ENCODE measurements at places on chromosomes 2 and 18.

DNA sequence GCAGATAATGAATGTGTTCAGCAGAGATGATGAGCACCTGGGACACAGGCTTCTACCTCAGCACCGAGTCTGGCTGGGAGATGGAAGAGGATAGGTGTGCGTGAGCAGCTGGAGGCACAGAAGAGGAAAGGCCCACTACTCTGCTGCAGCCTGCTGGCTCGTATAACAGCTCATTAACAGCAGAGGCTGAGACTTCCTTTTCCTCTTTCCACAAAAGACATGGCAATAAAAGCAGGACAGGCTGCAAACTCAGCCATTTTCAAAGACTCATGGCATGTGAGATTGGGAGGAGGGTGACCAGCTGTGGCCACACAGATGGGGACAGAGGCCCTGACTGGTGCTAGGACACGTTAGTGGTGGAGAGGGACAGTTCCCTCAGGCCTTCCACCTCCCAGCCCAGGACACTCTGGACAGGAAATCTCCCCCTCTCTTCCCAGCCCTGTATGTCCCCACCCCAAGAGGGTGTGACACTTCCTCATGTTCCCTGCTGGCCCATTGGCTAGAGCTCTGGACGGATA is 60.3 kb downstream of the CACNB4 start:
- no peak for DNase-seq

DNA sequence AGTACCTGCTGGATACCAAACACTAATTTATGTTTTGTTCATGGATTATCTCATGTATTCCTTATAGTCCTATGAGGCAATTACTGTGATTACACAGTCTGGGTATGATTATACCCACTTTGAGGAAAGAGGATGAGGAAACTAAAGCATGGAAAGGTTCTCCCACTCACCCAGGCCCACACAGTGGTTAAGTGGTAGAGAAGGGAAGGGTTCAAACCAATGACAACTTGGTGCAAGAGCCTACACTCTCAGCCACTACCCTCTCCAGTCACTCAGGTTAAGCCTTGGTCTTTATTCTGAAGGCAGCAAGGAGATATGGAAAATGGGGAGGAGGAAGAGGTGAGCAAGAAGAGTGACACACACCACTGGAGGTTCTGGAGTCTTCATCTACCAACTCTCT is 64.5 kb upstream of the PPP1CB start:
- DNase-seq: no peak

DNA sequence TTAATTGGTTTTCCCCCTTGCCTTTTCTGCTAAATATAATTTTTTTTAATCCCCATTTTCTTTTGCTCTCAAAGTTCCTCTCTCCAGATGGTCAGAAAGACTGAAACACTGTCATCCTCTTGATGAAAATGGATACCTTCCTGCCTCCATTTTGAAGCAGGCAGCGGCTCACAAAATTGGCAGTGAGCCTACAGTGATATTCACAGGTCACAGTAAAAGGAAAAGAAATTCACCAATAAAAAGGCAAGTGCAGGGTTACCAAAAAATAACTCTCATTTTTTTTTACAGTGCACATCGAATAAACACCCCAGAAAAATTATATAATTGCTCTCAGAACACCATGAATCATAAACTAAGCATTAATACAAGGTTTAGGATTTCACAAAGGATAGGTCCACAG is 307.5 kb downstream of the TCF4 start:
- no peak for DNase-seq

DNA sequence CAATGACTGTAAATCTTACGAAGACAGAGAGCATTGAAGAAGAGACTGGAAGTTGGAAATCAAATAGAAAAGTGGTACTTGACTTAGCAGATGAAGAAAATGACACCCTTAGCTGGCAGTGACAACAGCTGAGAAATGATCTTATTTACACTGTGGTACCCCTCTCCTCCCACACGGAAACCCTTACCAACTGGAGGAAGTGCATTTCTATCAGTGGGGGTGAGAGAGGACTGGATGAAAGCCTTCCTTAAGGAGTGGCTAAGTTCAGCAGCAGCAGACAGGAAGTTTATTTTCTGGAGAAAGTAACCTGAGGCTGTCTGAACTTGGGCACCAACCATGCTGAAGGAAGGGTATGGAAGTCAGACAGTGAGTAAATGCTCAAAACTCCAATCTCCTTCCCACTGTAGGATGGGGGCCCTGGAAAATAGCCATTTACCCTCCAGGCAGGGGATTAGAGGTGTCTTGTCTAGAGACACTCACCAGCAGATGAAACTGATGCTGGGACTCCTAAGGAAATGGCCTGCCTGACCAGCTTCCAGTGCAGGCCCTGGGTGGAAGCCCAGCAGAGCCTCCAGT is 160.2 kb upstream of the NCK2 start:
- no peak for DNase-seq

GRCh38 chr2:100228967-100229366 is 86.6 kb upstream of the AFF3 start:
- no peak for DNase-seq

GRCh38 chr18:24189007-24189528 is 50.2 kb downstream of the CABYR start:
- DNase-seq: no peak

- DNase-seq: peak; percentile 14
Observed at GRCh38 chr2:118046634-118047210, 32.9 kb upstream of the CCDC93 start.

DNA sequence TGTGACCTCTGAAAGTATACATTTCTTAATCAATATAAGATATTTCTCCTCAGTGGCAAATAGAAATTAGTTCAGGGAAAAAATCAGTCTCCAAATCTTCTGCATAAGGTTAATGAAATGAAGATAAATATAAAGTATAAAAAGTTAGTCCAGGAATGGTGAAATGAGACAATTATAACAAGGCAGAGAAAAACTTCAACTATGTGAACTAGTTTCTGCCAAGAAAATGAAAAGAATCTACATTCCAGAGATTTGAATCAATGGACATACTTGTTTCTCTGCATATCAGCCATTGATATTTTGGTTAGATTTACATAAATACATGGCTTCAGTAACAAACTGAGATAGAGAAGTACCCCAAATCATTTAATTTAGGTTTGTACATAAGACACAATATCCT is 249.0 kb downstream of the EXOC6B start:
- DNase-seq: no peak

GRCh38 chr18:33951031-33951430 is 273.7 kb downstream of the NOL4 start:
- DNase-seq: no peak

Data from CD4-positive, alpha-beta T cell treated with Interleukin-6 at 100 ng/mL for 8 hours (primary cell).